Right hindlimb (tissue), 1 donor: ENCODE measurements at places on chromosomes 4 and X.
A peak's percentile ranks its signal among the peaks of the same experiment; 100 is the strongest.

- DNase-seq, result peak; percentile 88
These were observed 1.6 kb downstream of the PPP3CA start for GRCh38 chr4:101345596-101346350.

GRCh38 chrX:20063716-20064351 lies 52.9 kb downstream of the MAP7D2 start:
- no peak for DNase-seq

GRCh38 chrX:31429915-31430314 lies 358.1 kb upstream of the FTHL17 start:
- DNase-seq, result no peak

GRCh38 chr4:89534356-89534755 lies 226.8 kb upstream of the GPRIN3 start:
- no peak for DNase-seq

DNA sequence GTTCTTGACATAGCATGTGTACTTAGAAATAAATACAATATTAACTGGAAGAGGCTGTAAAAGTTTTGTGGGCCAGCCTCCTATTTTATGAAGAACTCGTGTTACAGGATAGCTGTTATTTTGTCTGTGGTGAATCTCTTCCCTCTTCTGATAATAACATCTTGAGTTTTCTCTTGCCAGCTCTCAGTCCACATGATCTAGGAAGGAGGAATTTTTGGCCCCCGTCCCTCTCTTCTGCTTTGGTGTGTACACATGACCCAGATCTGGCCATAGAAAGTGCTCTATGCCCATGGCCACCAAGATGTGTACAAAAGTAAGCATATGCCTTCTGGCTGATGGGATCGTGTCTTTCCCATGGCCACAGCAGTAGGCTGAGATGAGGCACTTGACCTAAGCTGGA lies 108.0 kb upstream of the LEF1 start:
- DNase-seq, result no peak

GRCh38 chrX:123859409-123859845 lies 426 bp upstream of the XIAP start:
- DNase-seq, result no peak

DNA sequence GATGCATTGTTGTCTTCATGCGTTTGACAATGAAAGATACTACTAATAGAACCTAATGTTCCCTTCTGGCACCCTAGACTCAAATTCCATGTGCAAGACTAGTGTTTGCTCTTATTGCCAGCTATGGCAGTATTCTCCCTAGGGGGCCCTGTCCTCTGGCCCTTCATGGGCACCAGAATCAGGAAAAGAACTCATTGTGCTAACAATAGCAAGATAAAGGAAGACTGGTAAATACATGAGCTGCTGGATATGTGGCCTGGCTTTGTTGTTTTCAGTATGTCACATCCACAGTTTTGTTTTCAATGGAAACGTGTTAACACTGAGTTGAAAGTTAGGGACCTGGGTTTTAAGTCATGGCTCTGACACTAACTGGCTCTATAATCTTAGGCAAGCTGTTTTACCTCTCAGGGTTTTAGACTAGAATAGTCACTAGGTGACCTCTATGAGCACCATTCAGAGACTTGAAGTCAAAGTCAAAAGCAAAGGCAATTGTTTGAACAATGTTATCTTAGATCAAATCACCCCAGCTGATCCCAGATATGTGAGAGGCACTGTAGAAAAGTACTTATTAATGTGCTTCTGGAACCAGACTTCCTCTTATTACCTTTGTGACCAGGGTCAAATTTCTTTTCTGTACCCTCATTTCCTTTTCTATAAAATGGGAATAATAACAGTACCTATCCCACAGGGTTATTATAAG lies 253.7 kb upstream of the DIAPH2 start:
- DNase-seq, result no peak

DNA sequence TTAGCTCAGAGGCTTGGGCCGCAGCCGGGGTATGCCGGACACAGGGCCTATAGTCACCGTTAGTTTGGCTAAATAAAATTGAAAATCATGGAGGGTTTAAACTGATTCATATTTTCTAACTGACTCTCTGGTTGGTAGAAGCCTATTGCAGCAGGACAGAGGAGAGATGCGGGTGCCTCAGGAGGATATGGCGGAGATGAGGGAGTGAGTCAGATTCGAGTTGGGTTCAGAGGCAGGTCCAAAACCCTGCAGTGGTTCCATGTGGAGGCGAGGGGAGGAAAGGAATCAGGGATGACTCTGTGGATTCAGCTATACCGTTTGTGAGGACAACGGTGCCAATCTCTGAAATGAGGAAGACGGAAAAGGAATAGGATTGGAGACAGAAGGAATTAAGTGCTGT lies 176.6 kb downstream of the PALLD start:
- DNase-seq, result no peak

DNA sequence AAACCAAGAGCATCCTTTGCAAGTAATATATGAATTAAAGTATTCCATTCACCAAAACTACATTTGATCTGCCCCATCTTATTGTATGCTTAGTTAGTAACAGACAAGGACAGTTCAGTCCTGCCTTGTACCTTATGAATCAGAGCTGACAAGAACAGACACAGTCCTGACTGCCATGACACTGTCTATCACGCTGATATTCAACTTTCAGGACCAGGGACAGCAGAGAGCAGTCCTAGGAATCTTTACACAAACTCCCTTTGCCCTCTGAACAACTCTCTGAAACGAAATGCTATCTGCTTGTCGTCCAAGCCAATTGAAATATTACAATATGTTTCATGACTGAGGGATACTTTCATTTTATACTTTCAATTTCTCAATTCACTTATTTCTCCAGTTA lies 268.6 kb upstream of the VCX start:
- peak; percentile 16 for DNase-seq

- no peak for DNase-seq
These were observed 28.9 kb upstream of the OPHN1 start for GRCh38 chrX:68462197-68462596.

GRCh38 chr4:88514557-88515511 lies 8.7 kb downstream of the PYURF start:
- DNase-seq, result no peak

DNA sequence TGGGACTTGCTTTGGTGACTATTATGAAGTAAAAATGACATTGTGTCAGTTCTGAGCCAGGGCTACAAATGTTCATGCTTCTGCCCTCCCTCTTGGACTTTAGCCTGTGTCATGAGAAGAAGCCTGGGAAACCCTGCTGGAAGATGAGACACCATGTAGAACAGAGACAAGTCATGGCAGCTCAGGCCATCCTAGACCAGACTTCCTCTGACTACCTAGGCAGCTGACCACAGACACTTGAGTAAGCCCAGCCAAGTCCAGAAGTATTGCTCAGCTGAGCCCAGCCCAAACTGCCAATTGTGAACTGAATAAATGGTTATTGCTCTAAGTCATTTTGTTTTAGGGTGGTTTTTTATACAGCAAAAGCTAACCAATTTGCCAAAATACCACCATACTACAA lies 467.6 kb upstream of the CNKSR2 start:
- no peak for DNase-seq

- no peak for DNase-seq
These were observed 2.4 kb downstream of the MGST2 start for GRCh38 chr4:139668036-139668435.

- DNase-seq, result no peak
These were observed 2.4 kb downstream of the RAP2C start for GRCh38 chrX:132216806-132217202.

DNA sequence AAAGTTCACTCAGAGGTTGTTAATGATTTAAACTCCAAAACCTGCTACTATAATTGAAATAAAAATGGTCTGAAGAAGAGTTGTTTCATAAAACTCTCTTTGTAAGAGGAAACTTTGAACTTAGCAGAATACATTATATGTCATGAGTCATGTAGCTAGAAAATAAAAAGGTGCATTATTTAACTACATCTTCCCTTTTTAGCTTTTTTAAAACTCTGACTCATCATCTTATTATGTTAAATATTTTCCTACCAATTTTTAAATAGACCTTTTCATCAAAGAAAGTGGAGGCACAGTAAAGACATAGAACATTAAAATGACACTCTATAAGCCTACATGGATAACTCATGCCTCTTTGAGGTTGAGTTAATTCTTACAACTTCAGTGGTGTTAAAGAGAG lies 1.2 kb upstream of the ZNF827 start:
- no peak for DNase-seq

GRCh38 chrX:10032147-10032546 lies 65.0 kb downstream of the CLDN34 start:
- no peak for DNase-seq

DNA sequence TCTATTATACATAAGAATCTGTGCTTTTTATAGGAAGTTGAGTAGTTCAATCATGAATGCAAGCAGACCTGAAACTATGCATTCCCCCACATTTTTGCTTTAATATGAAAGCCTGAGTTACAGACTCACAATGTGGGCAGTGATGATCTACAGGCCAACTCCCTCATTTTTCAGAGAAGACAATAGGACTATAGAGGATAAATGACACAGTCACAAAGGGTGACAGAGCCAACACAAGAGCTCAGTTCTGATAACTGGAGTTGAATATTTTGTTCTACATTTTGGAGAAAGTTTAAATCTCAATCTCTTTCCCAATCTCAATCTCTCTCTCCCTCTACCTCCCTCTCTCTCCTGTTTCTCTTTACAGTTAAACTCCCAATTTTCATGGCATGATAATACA lies 27.0 kb downstream of the MBNL3 start:
- no peak for DNase-seq

DNA sequence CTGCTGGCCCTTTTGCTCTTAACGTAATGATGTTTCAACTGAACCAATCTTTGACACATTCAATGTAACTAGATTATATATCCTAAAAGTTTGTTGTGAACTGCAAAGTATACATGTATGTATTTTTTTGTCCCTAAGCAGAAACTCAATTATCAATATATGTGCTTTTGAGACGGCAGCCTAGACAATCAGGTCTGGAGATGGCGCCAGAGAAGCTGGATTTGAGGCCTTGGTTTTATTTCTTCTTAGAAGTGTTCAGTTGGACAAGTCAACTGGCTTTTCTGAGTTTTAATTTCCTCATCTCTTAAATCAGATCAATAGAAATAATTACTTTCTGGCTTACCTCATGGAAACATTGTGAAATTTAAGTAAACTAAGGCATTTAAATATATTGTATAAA lies 62.5 kb downstream of the DCAF8L1 start:
- DNase-seq, result no peak

DNA sequence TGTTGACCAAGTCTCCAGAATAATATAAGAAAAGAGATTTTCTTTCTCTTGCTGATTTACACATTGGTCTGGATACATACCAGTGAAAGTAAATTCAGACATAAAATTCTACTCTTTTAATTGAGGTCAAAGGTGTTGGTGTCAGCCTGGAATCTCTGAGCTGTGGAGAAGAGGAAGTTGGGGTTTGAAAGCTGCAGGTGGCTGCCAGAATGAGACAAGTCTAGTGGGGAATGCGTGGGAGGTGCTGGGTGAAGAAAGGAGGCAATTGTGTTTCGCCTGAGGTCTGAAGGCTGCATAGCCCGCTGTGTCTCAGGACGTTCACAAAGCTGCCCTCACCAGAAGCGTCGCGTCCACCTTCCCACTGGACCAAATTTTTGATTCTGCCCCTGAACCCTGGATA lies 31.2 kb downstream of the PHEX start:
- no peak for DNase-seq

GRCh38 chr4:168893807-168894206 lies 116.2 kb downstream of the CBR4 start:
- DNase-seq, result no peak

DNA sequence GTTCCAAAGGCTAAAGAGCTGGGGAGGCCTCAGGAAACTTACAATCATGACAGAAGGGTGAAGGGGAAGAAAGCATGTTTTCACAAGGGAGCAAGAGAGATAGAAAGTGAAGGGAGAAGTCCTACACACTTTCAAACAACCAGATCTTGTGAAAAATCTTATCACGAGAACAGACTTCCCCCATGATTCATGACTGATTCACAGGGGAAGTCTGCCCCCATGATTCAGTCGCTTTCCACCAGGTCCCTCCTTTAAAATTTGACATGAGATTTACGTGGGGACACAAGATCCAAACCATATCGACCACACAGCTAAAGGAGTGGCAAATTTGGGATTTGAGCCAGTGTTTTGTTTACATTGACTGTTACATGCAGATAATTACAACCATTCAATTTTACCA lies 971.1 kb upstream of the HS3ST1 start:
- DNase-seq, result no peak

- DNase-seq, result no peak
These were observed 122.5 kb upstream of the DDIT4L start for GRCh38 chr4:100312615-100313350.

GRCh38 chr4:164821711-164822110 lies 55.3 kb upstream of the APELA start:
- no peak for DNase-seq

- no peak for DNase-seq
These were observed 558.2 kb upstream of the NDST4 start for GRCh38 chr4:115671581-115671980.

DNA sequence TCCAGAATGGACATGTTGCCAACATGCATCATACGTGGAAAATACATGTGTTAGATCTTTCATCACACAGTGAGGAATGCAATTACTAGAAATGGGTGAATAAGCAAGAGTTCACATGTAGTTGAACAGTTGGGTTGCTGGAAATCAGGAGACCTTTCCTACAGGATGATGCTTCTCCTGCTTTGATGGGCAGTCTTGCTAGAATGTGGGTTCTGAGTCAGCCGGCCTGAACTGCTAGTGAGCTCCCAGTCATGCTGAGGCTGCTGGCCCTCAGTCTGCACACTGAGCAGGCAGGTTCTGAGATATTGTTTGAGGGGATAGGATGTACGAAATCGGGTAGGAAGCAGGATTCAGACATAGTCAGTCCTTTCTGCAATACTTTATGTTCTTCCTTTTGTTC lies 20.2 kb downstream of the MSL3 start:
- DNase-seq, result no peak

GRCh38 chr4:123573866-123574508 lies 177.4 kb downstream of the SPRY1 start:
- DNase-seq, result no peak

DNA sequence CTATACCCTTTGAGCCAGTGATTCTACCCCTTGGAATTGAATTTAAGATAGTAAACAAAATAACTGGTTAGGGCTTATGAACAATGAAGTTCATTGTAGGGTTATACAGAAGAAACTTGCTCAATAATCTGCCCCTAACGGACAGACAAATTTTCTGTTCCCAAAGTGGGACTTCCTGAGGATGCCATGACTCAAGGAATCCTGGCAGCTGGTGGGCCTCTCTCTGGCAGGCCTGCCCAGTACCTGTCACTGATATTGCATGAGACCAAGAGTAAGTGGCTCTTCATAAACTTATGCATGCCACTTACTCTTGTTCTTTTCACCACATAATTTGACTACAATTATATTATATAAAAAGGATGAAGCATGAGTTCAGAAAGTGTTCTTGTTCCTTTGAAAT lies 41.5 kb downstream of the GPRIN3 start:
- DNase-seq, result no peak

DNA sequence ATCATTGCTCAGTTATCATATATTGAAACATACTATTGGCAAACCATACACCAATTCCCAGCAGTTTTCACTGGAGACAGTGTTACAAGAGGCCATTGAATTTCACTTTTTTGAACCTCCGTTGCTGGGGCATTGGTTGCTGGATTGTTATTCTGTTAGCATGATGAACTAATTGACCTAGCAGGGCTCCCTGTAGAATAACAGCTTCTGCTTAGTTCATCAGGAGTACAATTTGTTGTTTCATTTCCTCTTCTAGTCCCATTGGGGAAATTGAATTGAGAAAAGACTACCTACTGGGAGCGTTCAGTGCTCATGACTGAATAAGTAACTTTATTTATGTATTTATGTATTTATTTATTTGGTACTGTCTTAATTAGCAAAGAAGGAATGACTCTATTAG lies 151.6 kb downstream of the SLIT2 start:
- no peak for DNase-seq
